ENCODE measurements at places on chromosomes 6 and 20. TPM values are rescaled to one million over a fixed set of nuclear protein-coding genes. Genes with fewer than 3 reads are reported as not detected.

- no peaks in the 10 kb centered on the region for H3K4me1 ChIP-seq
- H3K27me3 ChIP-seq, result no peaks in the 10 kb centered on the region
- DNase-seq, result no peak
- H3K27ac ChIP-seq, result no peak overlapping the region
- no peaks in the 10 kb centered on the region for H3K36me3 ChIP-seq
- no peak overlapping the region for H3K4me3 ChIP-seq
Measured at GRCh38 chr6:71488186-71488585, 199.6 kb downstream of the OGFRL1 start.

DNA sequence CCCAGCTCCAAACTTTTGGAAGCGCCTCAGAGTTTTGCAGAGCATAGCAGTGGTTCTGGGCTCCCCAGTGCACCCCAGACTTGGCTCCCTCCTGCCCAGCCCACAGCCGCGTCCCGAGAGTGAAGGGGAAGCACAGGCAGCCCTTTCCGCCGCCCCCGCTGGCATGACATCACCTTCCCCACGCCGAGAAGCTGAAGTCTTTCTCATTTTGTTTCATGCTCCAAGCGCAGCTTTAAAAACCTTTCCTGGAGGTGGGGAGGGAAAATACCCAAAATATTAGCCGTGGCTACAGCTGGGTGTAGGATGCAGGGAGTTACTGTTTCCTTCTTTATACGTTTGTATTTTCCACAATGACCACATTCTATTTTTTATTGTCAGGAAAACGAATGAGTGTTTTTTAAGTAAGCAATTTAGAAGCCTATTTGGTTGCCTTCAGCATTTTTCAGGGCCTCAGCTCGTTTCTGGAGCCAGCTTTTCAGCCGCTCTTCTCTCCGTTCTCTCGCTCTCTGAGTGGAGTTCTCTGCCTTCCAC lies 72.9 kb downstream of the SNX5 start:
- peaks cover 7% of the 10 kb centered on the region for H3K4me1 ChIP-seq
- no peaks in the 10 kb centered on the region for H3K36me3 ChIP-seq
- H3K4me3 ChIP-seq, result no peak overlapping the region
- no peak for DNase-seq
- H3K27ac ChIP-seq, result peak overlapping the region; percentile 2
- no peaks in the 10 kb centered on the region for H3K27me3 ChIP-seq

- H3K27ac ChIP-seq, result no peak overlapping the region
- no peaks in the 10 kb centered on the region for H3K27me3 ChIP-seq
- no peaks in the 10 kb centered on the region for H3K4me1 ChIP-seq
- no peak overlapping the region for H3K4me3 ChIP-seq
Measured at GRCh38 chr20:18722371-18722770, 91.2 kb upstream of the SCP2D1 start.

DNA sequence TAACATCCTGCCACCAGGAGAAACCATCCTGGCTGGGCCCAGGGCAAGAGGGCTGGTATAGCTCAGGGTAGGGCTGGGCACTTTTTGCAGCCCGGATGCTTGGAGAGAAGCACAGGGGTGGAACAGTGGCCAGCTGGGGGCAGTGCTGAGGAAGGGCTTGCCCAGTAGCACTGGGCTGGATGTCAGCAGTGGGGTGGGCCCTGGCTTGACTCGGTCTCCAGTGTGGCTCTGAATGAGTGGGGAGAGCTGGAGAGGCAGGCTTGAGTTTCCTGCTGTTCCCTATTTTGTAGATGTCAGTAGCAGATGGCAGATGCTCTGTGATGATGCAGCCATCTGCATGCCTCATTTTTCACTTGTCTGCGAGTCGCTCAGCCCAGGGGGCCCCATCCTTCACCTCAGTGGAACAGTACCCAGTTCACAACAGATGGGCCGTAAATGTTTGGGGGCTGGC lies 56.3 kb upstream of the TULP1 start:
- no peaks in the 10 kb centered on the region for H3K27me3 ChIP-seq
- H3K4me1 ChIP-seq, result no peaks in the 10 kb centered on the region

DNA sequence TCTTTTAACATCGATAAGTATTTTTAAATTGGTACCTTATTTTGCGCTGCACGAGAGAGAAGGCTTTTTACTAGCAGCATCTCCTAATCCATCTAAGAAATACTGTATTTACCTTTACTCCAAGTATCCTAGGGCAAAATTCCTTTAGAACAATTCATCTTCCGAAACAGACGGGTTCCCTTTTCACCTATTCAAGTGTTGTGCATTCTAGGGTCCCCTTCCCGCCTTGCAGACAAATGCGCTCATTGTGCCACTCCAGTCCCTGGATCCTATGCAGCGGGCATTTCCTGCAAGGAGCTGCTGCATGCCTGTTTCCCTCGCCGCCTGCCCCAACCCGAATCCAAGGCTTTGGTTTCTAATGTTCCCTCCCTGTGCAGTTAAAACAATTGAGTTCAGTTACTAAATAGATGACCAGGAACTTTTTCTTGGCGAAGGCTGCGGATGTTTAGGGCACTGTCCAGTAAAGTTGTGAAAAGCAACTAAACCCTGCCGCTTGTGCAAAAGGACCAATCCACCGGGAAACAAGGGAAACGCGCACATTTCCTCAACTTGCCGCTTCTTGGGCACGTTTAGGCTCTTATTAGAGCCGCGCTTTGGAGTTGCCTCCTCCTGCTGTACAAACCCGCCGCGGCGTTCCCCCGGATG lies 556 bp upstream of the SCAF8 start:
- peak overlapping the region; percentile 100 for H3K4me3 ChIP-seq
- no peaks in the 10 kb centered on the region for H3K36me3 ChIP-seq
- peak overlapping the region; percentile 99 for H3K27ac ChIP-seq

DNA sequence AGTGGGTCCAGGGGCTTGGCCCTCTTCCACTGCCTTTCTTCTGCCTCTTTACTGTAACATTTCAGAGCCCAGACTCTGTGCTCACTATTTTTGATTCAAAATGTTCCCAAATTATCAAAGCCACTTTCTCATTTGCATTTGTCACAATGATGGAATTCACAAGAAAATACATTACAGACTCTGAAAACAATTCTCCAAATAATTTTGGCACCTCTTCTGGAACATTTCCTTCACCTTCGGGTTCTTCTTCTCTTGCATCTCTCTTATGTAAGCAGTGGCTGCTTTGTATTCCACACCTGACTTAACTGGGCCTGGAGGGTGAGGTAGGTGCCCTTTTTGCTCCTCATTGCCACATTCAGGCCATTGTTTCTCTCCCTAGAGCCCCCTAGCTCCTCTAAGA lies 30.0 kb downstream of the ZNF184 start:
- no peaks in the 10 kb centered on the region for H3K4me1 ChIP-seq
- no peaks in the 10 kb centered on the region for H3K36me3 ChIP-seq
- no peaks in the 10 kb centered on the region for H3K27me3 ChIP-seq
- no peak for DNase-seq
- H3K4me3 ChIP-seq, result no peak overlapping the region
- no peak overlapping the region for H3K27ac ChIP-seq

DNA sequence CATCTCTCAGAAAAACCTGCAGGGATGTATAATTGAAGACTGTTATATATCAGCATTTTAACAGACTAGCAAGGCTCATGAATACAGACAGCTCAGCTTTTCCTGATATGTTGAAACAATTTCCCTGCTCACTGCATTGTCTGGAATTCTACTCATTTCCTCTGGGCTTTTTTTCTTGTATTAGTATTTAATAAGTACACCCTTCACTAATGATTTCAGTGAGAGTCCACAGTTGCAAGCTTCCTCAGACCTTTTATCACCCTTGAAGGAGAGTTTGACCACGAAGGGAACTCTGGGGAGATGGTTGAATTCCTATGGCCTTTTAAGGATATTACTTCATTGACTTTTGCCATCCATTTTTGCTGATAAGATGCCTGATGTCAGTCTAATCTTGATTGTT lies 248.7 kb downstream of the ADGB start:
- H3K27ac ChIP-seq, result no peak overlapping the region
- H3K4me3 ChIP-seq, result no peak overlapping the region
- H3K4me1 ChIP-seq, result no peaks in the 10 kb centered on the region
- no peaks in the 10 kb centered on the region for H3K36me3 ChIP-seq

AGER gene
- polyA plus RNA-seq, result 14.1 TPM
